ENCODE measurements at places on chromosomes 1 and 21. TPM values are rescaled to one million over a fixed set of nuclear protein-coding genes. Genes with fewer than 3 reads are reported as not detected.

- DNase-seq = no peak
Observed at GRCh38 chr1:150141452-150141851, 8.3 kb upstream of the PLEKHO1 start.

- no peak for DNase-seq
Observed at GRCh38 chr1:12173041-12173509, 6.3 kb downstream of the TNFRSF1B start.

DNA sequence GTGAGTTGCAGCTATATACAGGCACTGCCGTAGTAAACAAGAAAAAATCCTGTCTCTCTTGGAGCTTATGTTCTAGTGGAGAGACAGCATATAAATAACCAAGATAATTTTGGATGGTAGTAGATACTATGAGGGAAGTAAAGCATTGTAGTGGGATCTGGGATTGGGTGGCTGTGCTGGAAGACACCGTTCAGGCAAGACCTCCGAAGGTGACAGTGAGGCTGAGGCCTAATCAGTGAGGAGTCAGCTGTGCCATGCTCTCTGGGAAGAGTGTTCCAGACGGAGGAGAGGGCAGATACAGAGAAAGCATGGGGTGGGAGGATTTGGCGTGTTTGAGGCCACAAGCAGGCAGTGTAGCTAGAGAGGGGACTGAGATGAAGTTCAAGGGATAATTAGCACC, 6.0 kb downstream of the TMEM222 start:
- no peak for DNase-seq

GRCh38 chr1:208233546-208233945, 10.6 kb downstream of the PLXNA2 start:
- DNase-seq = no peak

GRCh38 chr1:59279645-59280044, 17.2 kb upstream of the FGGY start:
- no peak for DNase-seq

Gene TRIM63
- not detected for polyA plus RNA-seq

Gene RGS8
- polyA plus RNA-seq = not detected

Gene SPRR2D
- 6.6 TPM for polyA plus RNA-seq

Gene GPR25
- polyA plus RNA-seq = not detected

Measured in keratinocyte (primary cell).